Activated naive CD8-positive, alpha-beta T cell treated with anti-CD3 and anti-CD28 coated beads, Interleukin-2, amount 10 ng/mL, durations not matched to agents 7 days and 5 days (primary cell): ENCODE measurements at places on chromosomes 2 and 18.

- no peak for DNase-seq
Measured at GRCh38 chr18:23583071-23583865, 3.0 kb downstream of the NPC1 start.

DNA sequence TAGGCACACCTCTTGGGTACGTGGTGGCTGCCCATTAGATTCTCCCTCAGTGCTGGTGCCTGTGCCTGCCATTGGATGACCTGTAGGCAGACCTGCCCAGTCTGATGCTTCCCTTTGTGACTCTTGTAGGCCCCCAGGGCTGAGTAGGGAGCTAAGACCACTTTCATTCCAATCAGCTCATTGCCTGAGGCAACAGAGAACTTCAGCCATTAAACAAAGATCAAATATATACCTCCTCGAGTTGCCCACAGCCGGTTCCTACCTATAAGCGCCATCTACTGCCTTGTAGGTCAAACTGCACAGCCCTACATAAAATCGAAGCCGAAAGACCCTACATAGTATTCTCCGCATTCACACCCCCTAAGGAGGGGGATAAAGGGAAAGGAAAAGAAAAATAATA, 184.6 kb downstream of the ETAA1 start:
- DNase-seq, result no peak

DNA sequence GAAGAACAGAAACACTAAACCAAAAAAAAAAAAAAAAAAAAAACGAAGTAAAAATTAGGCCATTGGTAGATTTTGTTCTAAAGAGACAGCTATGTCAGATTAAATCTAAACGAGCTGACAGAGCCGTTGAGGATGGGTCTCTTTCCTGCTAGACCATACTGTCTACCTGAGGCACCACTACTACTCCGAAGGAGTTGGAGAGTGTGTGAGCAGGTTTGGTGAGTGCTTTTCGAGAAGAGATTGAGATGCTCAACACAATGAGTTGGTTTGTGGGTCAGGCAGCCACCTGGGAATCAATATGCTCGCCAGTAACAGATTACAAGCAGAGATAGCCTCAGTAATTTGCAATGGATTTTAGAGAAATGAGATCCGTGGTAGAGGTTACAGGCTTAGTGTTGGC, 281.5 kb upstream of the EPAS1 start:
- no peak for DNase-seq

- no peak for DNase-seq
Measured at GRCh38 chr2:96856776-96857666, 795 bp downstream of the ANKRD39 start.

- no peak for DNase-seq
Measured at GRCh38 chr2:74562126-74562775, 7.7 kb downstream of the DOK1 start.

DNA sequence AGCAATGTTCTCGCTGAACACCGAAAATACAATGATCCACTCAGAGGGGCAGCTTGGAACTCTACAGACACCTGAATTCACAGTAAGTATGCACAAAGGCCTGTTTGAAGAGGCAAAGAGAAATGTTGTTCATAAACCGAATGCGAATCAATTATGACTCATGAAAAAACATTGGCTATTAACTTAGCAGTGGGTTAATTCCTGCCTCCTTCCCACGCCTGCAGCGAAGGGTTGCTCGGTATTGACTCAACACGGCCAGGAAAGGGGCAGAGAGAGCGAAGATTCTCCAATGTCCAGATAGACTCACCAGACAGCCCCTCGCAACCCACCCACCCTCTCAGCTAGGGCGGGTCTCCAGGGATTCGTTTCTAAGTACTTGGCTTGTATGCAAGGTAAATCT, 9.4 kb downstream of the CRACDL start:
- DNase-seq, result no peak

- peak; percentile 62 for DNase-seq
Measured at GRCh38 chr18:76803814-76804213, 18.5 kb upstream of the ZNF236 start.

- DNase-seq, result peak; percentile 55
Measured at GRCh38 chr2:88831792-88832248, 140.3 kb downstream of the RPIA start.

DNA sequence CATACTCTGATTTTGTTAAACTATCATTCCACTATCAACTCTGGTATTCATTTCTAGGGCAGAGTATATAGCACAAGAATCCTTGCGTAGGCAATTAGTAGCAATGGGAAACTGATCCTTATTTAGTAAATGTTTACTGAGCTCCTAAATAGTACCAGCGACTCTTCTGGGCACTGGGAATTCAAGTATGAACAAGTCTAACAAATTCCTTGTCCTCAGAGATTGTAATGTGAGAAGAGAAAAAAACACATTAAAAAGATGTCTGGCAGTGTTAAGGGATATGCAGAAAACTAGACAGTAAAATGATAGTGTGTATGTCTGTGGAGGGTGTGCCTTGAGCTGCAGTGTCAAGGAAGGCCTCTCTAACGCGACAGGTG, 721 bp downstream of the METTL5 start:
- no peak for DNase-seq

- DNase-seq, result no peak
Measured at GRCh38 chr2:83282841-83283240, 1176.2 kb downstream of the SUCLG1 start.

GRCh38 chr2:36461039-36461681, 105.6 kb downstream of the CRIM1 start:
- DNase-seq, result no peak

GRCh38 chr18:24138789-24139616, at the start of gene CABYR:
TSS of gene CABYR (plus strand) at chr18:24139062. CDS start at chr18:24143115, 4,053 bp downstream.
- DNase-seq, result peak; percentile 79

- DNase-seq, result no peak
Measured at GRCh38 chr2:223993634-223994232, 36.5 kb downstream of the MRPL44 start.

DNA sequence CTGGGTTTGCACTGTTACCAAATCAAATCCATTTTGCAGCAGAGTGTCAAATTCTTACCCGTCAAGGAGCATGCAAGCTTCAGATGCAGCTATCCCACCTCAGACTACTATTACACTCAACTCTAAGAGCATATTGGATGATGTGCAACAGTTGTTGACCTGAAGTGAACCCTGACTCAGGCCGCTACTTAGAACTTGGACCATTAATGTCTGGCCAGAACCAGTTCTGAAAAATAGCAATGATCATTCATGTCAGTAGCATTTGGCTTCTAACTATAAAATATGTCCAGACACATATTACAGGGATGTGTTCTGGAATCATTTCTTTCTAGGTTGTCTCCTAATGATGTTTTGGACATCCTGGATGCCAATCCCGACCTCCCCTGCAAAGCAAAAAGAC, 135.5 kb upstream of the PKDCC start:
- DNase-seq, result no peak

DNA sequence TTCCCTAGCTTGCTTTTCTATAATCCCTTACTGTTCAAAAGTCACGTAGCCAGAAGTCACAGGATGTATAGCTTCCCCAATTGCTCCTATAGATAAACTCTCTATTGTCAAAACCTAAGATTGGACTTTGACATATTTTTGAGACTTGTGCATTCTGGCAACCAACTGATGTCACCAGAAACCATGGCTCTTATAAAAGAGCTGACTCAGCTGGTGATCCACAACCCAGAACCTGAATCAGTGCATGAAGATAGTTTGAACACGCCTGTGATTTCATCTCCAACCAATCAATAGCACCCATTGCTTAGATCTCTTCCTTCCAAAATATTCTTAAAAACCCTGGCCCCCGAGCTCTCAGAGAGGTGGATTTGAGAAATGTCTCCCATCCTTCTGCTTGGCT, 639.9 kb upstream of the PIK3C3 start:
- no peak for DNase-seq

GRCh38 chr2:62150597-62151305, 45.2 kb upstream of the B3GNT2 start:
- no peak for DNase-seq

DNA sequence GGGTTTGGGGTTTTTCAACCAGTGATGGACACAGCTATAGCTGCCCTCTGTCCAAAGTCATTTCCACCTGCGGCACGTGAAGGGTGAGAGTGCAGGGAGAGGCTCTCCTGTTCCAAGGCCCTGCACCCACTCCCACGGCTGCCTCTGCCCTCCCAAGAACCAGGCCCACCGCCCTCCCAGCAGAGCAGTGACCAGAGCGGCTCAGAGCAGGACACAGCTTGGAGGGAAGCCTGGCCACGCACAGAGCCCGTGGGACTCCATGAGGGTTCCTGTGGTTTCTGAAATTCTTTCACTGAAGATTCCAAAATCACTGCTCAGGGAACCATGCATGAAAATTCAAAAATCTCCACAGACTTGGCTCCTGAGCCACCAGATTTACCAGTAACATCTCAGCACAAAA, 67.3 kb upstream of the SALL3 start:
- no peak for DNase-seq

- no peak for DNase-seq
Measured at GRCh38 chr2:12587228-12587627, 129.5 kb upstream of the TRIB2 start.

DNA sequence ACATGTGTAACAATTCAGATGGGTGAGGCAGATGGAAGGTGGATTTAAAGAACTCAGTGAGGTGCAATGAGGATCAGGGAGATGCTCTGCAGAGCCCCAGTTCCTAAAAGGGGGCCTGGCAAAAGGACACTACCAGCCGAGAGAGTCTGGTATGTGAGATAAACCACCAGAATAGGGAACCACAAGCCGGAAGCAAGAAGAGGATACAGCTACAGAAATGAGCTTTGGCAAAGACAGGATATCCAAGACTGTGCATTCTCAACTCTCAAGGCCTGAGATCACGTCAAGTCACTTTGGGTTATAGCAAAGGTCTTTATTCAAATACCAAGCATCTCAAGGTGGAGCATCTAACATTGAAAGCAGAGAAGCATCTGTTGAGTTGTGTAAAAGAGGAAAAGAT, 293.5 kb downstream of the ARHGAP15 start:
- no peak for DNase-seq

DNA sequence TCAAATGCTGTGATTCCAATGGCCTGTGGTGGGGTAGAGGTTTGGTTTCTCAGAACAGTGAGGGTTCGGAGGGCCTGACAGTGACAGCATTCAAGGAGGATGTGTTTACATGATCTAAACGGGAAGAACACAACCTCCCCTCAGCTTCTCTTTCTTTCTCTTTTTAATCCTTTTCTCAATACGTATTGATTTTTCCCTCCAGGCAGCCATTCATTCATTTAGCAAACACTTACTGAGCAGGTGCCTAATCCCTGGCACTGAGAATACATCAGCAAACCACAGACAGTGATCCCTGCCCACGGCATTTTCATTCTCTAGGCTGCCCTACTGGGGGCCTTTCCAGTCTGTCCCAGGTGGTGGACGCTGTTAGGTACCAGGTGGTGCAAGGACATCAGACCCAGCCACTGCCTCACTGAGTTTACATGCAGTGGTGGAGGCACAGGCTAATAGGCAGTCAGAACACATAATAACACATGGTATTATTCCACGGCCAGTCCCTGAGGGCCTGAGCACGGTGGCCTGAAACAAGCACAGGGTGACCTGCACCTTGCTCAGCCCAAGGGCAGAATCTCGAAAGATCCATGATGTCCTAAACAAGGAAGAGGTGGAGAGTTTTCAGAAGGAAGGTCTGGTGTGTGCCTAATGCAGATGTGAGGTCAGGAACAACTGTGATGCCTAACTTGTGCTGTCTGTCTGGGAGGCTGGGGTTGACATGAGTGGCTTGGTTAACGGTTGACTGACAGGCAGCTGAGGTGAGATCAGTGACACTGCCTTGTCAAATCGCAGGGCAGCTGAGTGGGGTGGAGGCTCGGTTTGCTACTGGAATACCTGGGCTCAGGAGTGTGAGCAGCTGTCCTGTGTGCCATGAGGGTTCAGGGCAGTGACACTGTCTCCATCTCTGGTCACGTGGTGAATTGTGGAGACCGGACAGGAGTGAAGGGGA, 785.5 kb upstream of the HS6ST1 start:
- DNase-seq, result no peak

GRCh38 chr2:190466819-190467446, 58.8 kb downstream of the MFSD6 start:
- no peak for DNase-seq

- DNase-seq, result no peak
Measured at GRCh38 chr2:48148841-48149430, 242.6 kb upstream of the FBXO11 start.

GRCh38 chr18:76686737-76687231, 135.6 kb upstream of the ZNF236 start:
- DNase-seq, result no peak

DNA sequence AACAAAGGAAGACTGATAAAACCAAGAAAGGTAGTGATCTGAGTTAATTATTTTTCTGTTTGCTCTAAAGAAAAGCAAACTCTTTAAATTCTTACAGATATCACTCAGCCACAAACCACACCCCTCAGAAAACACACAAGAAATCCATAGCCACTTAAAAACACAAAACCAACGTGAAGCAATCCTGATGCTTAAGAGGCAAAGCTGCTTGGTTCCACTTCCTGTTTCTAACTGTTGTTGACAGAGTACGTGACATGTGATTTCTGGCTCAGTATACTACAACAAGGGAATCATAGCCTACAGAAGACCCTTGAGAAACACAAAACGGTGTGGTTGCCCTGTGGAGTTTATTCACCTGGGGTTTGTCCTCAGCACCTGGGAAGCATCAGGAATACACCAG, 240.9 kb upstream of the APCDD1 start:
- DNase-seq, result no peak

GRCh38 chr18:29849144-29849543, 1193.4 kb downstream of the DSC3 start:
- DNase-seq, result no peak

DNA sequence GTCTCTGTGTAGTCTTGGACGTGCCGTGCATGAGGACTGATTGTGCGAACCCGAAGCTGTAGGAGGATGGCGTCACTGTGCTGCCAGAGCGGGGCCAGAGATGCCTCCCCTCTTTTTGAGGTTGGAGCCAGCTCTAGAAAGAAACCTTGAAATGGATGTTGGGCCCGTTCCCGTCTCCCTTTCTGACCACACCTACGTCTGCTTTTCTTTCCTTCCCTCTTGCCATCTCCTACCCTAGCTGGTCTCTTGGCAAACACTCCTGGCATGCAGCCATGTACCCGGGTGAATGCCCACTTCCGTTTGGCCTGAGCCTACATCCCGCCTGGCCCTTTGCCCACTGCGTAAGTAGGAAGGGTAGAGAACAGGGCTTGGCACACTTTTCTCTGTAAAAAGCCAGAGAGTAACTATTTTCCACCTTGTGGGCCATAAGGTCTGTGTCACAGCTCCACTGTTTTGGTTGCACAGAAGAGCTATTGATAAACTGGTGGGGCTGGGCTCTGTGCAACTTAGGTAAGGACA, 37.4 kb downstream of the SH3BP4 start:
- DNase-seq, result no peak
